T follicular helper cell (primary cell): ENCODE measurements at places on chromosomes 13 and 19.
A peak's percentile ranks its signal among the peaks of the same experiment; 100 is the strongest.

DNA sequence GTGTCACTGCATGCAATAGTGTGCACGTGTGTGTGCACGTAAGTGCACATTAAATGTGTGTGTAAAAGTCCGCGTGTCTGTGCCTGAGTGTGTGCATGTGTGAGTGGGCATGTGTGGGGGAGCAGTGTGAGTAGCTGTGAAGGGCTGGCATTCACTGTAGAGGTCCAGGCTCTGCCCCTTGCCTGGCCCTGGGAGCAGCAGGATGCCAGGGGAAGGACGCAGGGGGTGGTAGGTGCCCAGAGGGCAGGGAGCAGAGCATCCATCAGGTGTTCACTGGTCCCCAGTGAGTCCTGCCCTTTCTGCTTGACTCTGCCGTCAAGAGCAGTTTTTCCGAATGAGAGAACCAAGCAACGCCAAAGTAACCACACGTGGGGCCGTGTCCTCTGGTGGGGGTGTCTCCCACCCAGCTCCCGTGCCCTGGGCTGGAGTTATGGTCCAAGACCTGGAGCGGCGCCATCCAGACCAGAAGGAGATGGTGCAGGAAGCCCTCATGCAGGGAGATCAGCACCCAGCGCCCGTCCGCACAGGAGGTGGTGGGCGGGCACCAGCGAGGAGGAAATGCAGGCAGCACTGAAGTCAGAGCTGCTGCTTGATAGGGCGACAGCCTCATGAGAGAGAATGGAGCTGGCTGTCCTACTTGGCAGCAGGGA lies 68.5 kb downstream of the TEX29 start:
- DNase-seq: no peak

DNA sequence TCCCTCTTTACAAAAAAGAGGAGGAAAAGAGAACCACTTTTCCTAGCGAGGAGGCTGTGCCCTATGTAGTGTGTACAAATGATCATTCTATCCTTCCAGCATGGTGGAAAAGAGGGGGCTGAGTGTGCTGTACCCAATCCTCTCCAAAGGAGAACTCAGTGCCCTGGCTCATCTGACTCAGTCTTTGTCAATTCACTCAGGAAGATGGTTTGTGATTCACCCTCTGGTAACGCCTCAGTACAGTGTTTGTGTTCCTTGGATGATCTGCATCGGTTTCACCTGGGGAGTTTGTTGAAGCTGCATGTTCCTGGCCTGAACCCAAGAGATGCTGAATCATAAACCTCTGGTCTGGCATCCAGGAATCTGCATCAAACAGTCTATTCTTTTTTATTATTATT lies 18.3 kb upstream of the ENOX1 start:
- no peak for DNase-seq

DNA sequence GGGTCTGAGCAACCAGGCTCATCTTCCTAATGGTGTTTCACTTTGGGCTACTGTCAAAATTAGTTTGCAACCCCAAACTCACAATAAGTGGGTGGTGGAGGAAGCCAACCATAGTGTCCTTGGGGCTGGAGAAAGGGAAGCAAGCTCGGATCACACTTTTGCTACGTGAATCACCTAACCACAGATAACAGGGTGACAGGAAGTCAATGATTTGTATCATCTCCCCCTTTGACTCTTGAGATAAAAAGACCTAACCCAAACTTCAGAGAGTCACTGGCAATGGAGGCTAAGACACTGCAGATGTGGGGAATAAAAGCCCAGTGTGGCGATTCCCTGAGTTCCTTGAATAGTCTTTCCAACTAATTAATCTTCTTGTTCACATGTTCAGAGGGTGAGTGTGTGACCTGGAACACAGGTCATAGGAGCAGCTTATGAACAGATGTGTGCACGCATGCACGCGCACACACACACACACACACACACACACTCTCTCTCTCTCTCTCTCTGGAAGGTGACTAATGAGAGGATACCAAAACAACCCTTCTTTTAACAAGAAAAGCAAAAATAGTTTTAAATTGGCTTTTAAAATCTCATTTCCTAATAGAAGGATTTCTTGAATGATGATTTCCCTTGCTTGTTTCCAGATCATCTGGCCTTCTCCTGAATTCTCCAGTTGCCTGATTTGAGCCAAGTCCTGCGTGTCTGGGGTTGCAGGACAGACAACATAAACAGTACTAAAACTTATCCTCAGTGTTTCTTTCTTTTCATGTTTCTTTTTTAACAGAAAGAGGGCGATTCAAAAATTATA lies 21.2 kb upstream of the DOCK9 start:
- peak; percentile 21 for DNase-seq

- no peak for DNase-seq
Observed at GRCh38 chr19:29428071-29428470, 97.7 kb upstream of the VSTM2B start.

DNA sequence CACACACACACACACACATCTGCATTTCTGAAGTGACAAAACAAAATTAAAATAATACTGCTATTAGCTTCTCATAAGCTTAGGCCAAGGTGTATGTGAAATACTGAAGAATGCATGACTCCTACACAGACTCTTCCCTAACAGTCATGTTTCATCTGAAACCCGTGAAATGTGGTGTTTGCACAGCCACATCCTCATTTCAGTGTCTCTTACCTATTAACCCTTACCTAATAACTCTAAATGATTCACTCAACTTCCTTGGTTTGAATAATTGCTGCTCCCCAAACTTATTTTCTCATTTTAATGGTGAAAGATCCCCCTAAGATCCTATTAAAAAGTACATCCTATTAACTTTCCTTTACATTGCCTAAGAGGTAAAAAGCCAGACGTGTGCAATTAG lies 117.6 kb downstream of the MIPEP start:
- DNase-seq: no peak

DNA sequence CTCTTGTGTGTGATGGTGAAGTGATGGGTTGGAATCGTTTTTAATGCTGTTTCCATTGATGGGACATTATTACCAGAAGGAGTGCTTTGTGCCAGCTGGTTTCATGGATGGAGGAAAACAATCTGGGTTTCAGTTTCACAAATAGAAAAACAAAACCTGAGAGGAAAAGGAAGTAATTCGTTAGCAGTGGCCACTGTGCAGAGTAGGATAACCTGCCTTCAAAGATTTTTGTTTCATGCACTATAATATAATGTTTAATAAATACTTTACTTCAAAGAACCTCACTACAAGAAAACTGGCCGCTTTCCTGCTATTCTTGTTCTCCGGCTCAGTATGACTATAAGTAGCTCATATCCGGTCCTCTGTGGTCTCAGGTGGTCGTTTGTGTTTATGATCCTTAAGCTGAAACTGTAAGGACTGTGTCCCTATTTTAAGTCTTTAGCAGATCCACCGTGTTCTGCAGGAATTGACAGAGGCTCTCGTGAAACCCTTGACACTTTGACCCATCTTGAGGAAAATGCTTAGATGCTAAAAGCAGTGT lies 104.7 kb downstream of the GGACT start:
- no peak for DNase-seq
